ENCODE measurements at places on chromosomes 4 and X.

DNA sequence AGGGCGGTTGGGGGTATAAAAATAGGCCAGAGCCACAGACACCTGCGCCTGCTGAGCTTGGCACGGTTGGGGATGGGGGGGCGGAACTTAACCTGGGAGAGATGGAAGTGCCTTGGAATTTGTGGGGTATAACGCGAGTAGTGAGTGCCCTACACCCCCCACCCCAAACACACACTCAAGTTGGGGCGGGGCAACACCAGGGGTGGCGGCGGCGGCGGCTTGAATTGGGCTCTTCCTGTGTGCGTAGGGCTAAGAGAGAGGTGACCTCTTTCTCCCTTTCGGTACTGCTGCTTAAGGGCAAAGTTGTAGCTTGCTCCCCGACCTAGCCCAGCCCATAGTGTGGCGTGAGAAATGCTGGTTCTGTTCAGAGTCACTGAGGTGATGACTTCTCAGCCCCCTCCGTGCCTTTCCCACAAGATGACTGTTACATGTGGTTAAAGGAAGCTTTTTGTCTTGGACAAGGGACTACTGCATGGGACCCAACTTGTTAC, 839 bp downstream of the STK26 start:
- peak; percentile 66 for DNase-seq

DNA sequence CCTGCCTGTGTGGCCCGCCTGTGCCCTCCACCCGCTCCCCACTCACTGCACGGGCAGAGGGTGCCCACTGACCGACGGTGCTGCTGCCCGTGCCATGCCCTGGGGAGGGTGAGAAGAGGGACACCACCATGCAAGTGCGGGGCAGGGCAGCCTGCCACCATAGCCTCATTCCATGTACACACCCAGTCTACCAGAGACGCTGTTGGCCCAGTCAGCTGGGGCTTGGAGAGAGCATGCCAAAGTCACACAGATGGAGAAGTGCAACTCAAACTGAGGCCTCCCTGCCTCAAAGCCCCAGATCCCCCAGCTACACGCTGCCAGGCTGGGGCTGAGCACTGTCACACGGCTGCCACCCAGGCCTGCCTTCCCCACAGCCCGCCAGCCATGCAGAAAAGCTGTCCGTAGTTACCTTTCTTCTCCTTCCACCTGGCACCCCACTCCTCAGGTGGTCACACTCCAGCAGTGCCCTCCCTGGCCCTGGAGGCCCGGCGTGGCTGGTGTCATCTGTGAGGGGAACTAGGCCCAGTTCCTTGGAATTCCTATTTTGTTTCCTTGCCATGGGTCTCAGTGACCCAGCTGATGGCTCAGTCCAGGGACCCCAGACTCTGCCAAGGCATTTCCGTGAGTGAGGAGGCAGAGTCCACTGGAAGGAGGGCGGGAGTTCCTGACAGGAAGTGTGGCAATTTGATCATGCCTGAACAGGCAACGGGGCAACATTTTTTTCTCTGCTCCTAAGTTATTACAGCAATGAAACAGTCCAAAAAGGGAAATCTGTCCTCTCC, at the start of gene SLC2A9:
SLC2A9 (minus strand) TSS at position 627 of the 782 bp plus-strand sequence; CDS start at position 559, 68 bp downstream.
- no peak for DNase-seq

DNA sequence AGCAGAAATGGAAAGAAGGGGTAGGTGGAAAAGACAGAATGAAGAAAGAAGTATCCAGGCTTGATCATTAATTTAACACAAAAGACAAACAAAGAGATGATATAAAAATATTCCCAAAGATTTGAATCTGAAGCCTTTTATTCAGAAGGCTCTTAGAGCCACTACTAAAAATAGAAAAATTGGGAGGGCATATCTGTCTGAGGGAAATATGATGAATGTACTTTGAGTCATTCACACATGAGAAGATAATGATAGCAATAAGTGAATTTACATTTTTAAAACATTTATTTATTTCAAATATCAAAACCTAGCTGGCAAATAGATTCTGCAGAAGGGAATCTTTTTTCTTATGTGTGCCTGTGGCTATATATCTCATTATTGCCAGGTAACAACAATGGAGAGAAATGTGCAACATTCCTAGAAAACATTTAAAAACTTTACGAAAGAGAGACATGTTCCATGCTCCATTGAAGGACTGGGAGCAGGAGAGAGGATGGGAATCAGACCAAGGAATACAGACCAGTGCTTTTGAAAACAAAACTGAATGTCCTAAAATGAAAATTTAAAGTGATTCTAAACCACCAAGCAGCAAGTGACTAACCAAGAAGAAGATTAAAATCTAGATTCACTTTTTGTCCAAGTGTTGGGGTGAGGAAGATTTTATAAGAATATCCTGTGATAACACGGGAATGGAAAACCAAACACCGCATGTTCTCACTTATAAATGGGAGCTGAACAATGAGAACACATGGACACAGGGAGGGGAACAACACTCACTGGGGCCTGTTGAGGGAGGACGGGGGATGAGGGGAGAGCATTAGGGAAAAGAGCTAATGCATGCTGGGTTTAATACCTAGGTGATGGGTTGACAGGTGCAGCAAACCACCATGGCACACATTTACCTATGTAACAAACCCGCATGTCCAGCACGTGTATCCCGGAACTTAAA, 41.2 kb downstream of the ANXA5 start:
- no peak for DNase-seq

- no peak for DNase-seq
These were observed 70.4 kb downstream of the STARD8 start for GRCh38 chrX:68717663-68718442.

GRCh38 chr4:140242357-140243277, 88.6 kb upstream of the MAML3 start:
- DNase-seq: no peak

- DNase-seq: no peak
These were observed 52.2 kb upstream of the FAT1 start for GRCh38 chr4:186775902-186776301.

- no peak for DNase-seq
These were observed 502.3 kb upstream of the DIAPH2 start for GRCh38 chrX:96182366-96182765.

DNA sequence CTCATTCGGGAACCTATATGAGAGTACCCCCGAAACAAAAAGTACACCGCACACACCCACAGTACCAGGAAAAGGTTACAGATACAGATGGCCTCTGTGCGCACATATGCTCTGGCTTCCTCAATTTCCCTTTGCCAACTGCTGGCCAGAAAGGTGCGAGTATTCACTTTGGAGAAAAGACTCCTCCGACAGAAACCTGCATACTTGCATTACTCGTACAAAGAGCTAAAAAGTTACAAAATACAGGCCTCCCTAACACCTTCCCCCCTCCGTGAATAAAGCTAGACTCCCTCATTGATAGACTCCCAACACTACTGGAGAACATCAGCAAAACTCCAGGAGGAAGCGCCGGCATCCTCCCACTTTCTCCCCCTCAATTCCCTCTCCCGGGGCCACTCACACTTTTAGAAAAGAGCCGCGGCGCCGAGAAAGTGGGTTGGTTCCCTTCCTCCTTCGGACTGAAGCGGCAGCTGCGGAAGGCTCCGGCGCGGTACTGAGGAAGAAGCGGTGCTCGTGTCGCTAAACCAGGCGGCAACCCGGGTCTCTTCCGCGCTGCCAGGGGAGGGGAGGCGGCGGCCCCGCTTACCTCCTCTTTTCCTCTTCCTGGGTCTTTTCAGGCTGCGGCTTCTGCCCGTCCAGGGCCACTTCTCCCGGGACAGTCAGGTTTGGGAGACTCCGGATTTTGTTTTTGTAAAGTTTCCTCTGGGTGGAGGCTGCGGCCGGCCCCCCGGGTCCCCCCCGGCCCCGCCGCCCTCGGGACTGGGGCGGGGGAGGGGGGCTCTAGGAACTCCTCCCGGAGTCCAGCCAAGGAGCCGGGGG, 1.1 kb downstream of the FBXW7 start:
- DNase-seq: peak; percentile 61

- no peak for DNase-seq
These were observed 23.0 kb downstream of the ZNF721 start for GRCh38 chr4:475962-476361.

GRCh38 chr4:87502580-87503238, 26.5 kb downstream of the SPARCL1 start:
- DNase-seq: no peak

DNA sequence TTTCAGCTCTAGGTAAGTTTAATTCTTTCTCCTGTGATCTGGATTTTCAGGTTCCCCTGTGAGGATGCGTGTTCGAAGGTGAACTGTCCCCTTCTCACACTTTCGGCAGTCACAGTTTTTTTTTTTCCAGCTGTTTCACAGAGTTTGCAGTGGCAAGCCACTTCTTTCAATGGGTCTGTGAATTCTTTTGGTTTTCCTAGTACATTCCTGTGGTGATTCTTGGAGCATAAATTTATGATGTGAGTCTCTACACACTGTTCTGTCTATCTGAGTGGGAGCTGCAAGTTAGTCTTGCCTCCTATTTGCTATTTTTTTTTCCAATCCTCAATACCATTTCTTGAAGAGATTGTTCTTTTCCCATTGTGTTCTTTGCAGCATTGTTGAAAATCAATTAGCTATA, 595.5 kb downstream of the RAPGEF2 start:
- DNase-seq: no peak

DNA sequence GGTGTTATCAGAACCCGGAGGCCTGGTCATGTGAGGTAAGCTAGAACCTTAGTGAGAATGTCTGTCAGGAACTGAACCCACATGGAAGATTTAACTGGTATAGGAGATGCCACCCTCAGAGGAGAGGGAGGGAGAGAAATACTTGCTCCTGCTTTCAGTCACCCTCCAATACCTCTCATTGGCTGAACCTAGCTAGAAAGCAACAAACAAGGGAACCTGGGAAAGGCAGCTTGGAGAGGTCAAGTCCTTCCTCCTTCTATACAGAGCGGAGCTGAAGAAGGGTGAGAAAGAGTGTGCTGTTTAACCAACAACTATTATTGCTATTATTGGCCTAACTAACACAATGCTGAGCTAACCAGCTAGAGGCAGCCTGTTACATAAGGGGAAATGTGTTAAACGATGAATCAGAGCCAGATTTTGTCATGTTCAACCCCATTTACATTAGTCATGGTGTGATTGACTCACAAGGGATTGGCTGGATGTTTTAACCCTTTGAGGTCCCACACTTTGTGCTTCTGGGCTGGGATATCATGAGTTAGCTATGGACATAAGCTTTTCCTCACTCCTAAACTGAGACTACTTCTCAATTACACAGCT, 96.5 kb upstream of the ESX1 start:
- no peak for DNase-seq

- no peak for DNase-seq
These were observed 15.1 kb upstream of the UGT2B17 start for GRCh38 chr4:68591204-68591603.

- peak; percentile 62 for DNase-seq
These were observed 28.1 kb downstream of the BEX3 start for GRCh38 chrX:103404231-103405008.

GRCh38 chrX:56764153-56764974, 35.3 kb downstream of the NBDY start:
- DNase-seq: peak; percentile 51

DNA sequence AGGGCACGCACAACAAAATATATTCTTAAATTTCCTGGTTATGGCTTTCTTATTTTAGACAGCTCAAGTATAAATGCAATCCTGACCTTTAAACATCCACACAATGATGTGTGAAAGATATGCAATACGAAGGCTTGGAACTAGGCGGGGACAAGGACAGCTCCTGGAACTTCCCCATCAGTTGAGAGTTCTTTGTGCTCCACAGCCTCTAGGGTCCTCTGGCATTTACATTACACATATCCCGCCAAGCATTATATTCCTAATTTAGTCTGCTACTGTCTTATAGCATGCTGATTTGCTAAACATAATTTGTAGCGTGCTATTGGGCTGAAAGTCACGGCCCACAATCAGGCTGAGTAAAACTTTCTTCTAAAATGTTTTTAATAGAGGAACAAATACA, 74.4 kb downstream of the FTHL17 start:
- no peak for DNase-seq
